ENCODE measurements at places on chromosomes 16 and 17.

GRCh38 chr17:36212272-36212605 is 1.4 kb downstream of the CCL4L2 start:
- no peak for DNase-seq

GRCh38 chr16:75322740-75323139 is 71.3 kb upstream of the BCAR1 start:
- no peak for DNase-seq

DNA sequence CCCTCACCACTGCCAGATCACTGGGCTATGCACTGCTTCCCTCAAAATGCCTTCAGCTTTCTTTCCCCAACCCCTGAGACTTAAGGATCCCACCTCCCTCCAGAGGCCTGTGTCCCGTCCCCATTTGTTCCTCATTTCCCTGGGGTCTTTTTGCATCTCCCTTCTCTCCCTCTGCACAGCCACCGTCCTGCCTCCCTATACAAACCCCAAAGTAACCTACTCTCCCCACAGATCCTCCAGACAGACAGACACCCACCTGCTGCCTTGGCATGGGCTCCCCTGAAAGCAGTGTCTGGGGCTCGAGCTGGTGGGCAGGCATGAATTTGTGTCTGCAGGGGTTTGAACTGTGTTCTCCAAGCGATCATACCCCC is 69.4 kb upstream of the TNRC6C start:
- DNase-seq, result no peak

DNA sequence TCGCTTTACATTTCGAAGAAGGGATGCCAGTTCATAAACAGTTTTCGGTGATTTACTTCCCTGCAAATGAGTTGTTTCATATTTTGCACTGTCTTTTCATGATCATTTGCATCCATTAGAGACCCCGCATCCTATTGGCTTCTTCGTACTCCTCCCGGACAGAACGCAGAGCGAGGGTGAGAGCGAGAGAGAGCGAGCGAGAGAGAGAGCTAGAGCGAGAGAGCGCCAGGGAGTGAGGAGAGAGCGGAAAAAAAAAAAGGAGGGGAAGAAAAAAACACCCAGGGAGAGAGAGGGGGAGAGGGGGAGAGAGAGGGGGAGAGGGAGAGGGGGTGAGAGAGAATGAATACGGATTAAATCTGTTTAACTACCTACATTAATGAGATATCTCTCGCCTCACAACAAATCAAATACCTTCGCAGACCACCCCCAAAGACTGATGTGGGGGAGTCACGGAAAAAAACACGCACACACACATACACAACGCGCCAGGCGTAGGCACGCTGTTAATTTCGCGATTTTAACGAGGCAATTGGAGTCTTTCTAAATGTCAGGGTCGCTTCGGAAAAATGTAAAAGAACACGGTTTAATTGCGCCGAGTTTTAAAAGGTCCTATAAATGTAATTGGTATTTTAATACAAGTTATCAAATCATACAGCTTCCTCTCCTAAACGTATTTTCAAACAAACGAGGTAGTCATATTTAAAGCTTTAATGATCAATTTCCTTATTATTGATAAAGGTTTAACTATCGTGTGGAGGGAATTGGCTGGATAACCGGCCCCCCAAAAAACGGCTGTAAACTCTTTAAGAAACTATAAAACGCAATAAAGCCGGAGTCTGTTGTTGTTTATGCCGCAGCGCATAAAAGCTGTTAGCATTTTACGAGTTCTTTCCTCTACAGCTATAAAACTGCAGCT is at the start of gene HOXB8:
Gene HOXB8, minus strand, starts transcription at position 246 of the 916 bp plus-strand sequence. CDS start 588 bp downstream, outside the sequence.
- no peak for DNase-seq

Measured in HuH-7 (cell line).